Activated CD8-positive, alpha-beta T cell treated with anti-CD3 and anti-CD28 coated beads for 36 hours (primary cell): ENCODE measurements at places on chromosomes 1 and 21. TPM values are rescaled to one million over a fixed set of nuclear protein-coding genes. Genes with fewer than 3 reads are reported as not detected.

- no peak overlapping the region for H3K27ac ChIP-seq
- H3K4me3 ChIP-seq = no peak overlapping the region
- peaks cover 2% of the 10 kb centered on the region for H3K27me3 ChIP-seq
Measured at GRCh38 chr1:177200290-177200689, 29.5 kb downstream of the BRINP2 start.

DNA sequence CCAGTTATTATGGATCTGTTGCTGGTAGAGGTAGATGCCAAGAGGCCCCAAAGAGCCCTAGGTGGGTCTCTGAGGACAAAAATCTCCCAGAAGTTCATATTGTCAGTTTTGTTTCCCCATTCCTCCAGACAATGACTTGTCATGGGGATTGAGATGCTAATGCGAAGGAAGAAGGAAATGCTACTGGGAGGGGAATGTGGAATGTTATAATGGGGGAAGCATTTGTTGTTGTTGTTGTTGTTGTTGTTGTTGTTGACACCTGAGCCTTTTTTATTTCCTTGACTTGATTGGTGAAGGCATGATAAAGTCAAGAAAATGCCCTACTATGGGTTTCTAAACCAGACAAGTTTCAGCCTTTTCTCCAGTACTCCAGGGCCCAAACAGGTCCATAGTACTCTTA lies 108.9 kb downstream of the BEND5 start:
- H3K27ac ChIP-seq = no peak overlapping the region
- no peaks in the 10 kb centered on the region for H3K36me3 ChIP-seq
- DNase-seq = no peak

- DNase-seq = no peak
- no peaks in the 10 kb centered on the region for H3K36me3 ChIP-seq
- no peak overlapping the region for H3K4me3 ChIP-seq
- H3K27me3 ChIP-seq = no peaks in the 10 kb centered on the region
- no peak overlapping the region for H3K27ac ChIP-seq
- no peaks in the 10 kb centered on the region for H3K4me1 ChIP-seq
Measured at GRCh38 chr1:81703391-81703755, 97.4 kb upstream of the ADGRL2 start.

KRTAP11-1 gene
- not detected for total RNA-seq

ARHGEF10L gene
- total RNA-seq = not detected

DNA sequence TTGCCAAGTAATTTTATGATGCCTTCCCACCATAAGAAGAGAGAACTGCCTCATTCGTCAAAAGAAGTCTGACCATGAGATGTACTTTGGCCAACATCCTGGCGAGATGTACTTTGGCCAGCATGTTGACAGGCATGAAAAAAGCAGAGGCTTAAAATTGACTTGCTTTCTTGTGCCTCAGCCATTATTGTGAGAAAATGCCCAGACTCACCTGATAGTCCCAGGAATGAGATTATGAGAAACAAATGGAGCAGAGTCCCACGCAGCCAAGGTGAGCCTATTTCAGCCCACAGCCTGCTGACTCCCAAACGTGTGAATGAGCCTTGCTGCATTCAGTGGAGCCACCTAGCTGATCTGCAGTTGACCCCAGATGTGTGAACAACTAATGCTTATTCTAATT lies 43.5 kb upstream of the ZNF644 start:
- H3K4me1 ChIP-seq = no peaks in the 10 kb centered on the region
- DNase-seq = no peak
- H3K36me3 ChIP-seq = no peaks in the 10 kb centered on the region
- no peak overlapping the region for H3K27ac ChIP-seq
- H3K4me3 ChIP-seq = no peak overlapping the region

DNA sequence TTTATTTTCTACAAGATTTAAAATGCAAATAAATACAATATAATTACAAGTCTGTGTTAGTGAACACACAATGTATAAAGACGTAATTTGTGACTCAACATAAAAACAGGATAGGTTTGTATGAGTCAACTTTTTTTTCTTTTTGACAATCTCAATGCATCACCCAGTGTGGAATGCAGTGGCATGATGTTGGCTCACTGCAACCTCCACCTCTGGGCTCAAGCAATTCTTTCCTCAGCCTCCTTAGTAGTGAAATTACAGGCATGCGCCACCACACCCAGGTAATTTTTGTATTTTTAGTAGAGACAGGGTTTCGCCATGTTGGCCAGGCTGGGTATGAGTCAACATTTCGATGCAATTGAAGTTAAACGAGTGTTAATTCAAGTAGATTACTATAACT lies 5.9 kb upstream of the SPRR2E start:
- H3K4me1 ChIP-seq = no peaks in the 10 kb centered on the region
- no peak overlapping the region for H3K4me3 ChIP-seq
- H3K27ac ChIP-seq = no peak overlapping the region
- DNase-seq = no peak
- H3K36me3 ChIP-seq = no peaks in the 10 kb centered on the region

DNA sequence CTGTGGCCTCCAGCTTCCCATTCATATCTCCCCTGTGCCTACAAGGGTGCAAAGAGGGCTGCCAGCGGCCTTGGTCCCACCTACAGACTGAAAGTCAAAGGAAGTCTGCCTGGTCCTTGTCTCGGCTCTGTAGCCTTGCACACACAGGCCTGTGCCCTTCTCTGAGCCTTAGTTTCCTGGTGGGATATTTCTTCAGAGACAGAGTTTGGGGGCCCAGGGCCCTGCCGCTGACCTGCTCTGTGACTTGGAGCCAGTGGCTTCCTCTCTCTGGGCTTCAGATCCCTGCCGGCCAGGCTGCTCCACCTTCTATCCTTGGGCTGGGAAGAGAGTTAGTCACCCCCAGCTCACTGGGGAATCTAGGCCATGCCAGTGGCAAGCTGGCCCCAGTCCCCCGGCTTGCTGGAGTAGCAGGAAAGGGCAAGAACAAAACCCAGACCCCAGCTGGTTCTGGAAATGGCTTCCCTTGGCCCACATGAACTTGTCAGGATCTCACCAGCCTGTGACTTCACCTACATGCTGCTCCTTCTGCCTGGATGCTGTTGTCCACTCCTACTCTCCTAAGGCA lies 1.0 kb upstream of the TMEM61 start:
- H3K36me3 ChIP-seq = no peaks in the 10 kb centered on the region
- peaks cover 28% of the 10 kb centered on the region for H3K27me3 ChIP-seq
- no peak overlapping the region for H3K4me3 ChIP-seq
- H3K27ac ChIP-seq = no peak overlapping the region
- no peak for DNase-seq

TNFAIP8L2 gene
- total RNA-seq = 16.1 TPM

DNA sequence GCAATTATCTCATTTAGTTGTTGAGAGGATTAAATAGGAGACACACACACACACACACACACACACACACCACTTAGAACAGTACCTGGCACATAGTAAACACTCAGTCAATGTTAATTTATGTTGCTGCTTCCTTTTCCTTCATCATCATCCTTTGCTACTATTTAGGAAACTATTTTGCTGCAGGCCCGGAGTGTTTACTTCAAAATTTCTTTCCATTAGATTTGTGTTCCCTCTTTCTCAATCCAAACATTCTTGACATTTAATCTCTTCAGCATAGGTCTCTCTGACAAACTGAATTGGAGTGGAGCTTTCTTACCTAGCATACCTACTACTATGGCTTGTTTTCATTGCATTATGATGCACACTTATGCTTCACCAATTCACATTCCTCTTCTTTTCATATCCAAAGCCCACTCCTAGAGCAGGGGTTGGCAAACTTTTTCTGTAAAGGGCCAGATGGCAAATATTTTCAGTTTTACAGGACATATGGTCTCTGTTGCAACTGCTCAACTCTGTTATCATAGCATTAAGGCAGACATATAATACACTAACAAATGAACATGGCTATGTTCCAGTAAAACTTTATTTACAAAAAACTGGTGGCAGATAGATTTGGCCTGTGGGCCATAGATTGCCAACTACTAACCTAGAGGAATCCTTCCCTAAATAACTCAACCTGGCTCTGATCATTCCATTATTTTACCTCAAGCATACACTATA lies 49.5 kb downstream of the SCMH1 start:
- no peak overlapping the region for H3K4me3 ChIP-seq
- H3K27ac ChIP-seq = no peak overlapping the region
- peaks cover 4% of the 10 kb centered on the region for H3K36me3 ChIP-seq
- no peaks in the 10 kb centered on the region for H3K4me1 ChIP-seq

CNR2 gene
- 0.25 TPM for total RNA-seq

SIPA1L2 gene
- 1.7 TPM for total RNA-seq

GRCh38 chr1:49824261-49824660 lies 199.5 kb downstream of the AGBL4 start:
- H3K27me3 ChIP-seq = no peaks in the 10 kb centered on the region
- no peak overlapping the region for H3K4me3 ChIP-seq
- H3K27ac ChIP-seq = no peak overlapping the region
- H3K4me1 ChIP-seq = no peaks in the 10 kb centered on the region

GRCh38 chr1:163706915-163707314 lies 385.2 kb downstream of the NUF2 start:
- no peak for DNase-seq
- H3K4me3 ChIP-seq = no peak overlapping the region
- H3K27ac ChIP-seq = no peak overlapping the region
- no peaks in the 10 kb centered on the region for H3K27me3 ChIP-seq

DNA sequence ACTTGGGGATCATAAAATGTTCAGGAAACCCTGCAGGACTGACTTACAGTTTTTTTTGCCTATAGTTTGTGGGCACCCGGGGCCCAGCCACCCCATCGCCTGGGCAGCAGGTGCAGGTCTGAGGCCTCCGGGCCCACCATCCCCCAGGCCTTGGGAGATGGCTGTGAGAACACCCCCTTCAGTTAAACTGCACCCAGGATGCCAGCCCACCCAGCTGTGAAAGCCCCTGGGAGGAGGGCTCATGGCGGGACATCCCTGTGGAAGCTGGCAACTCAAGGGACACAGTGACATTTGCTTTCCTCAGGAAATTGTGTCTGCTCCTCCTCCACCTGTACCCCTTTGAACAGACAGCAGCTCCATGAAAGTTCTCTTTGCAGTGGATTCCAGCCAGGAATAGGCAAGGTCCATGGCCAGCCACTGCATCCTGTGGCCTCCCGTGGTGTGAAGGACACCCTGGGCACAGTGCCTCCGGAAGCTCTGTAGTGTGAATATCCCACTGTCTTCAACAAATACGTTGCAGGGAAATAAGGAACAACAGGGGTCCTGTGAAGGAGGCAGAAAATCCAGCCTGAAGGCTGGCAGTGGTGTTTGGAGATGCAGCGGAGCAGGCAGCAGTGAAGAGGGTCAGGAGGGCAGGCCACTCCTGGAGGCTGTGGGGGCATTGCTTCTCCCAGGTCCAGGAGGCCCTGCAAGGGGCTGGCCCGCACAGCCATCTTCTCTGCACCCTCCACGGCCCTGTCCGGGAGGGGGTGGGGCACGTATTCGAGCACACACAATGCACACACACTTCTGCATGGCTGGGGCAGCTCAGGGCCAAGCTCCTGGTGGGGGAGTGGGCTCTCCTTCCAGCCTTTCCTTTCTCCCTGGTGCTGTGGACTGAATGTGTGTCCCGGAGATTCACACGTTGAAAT lies 2.1 kb upstream of the OBSCN start:
- no peak overlapping the region for H3K27ac ChIP-seq
- H3K4me3 ChIP-seq = no peak overlapping the region
- H3K4me1 ChIP-seq = no peaks in the 10 kb centered on the region
- peaks cover 5% of the 10 kb centered on the region for H3K27me3 ChIP-seq

FCRL5 gene
- total RNA-seq = not detected

DNA sequence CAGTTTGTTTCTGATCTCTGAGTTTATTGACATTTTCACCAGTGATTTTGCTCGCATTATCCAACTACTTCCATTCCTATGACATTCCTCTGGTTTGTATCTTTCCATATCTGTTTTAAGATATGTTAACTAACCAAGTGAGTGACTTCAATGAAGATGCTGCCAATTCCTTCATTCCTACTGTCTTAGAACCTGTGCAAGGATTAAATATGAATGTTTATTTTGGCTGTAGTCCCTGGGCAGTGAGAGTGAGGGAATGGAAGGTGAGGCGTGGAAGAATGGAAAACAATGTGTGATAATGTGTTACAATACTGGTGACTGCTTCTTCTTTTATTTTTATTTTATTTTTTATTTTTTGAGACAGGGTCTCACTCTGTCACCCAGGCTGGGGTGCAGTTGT lies 183.0 kb downstream of the SDCCAG8 start:
- no peak for DNase-seq
- no peak overlapping the region for H3K27ac ChIP-seq
- no peaks in the 10 kb centered on the region for H3K4me1 ChIP-seq
- H3K36me3 ChIP-seq = no peaks in the 10 kb centered on the region

GRCh38 chr1:34786521-34787325 lies 5.7 kb downstream of the GJB3 start:
- H3K27ac ChIP-seq = no peak overlapping the region
- H3K36me3 ChIP-seq = no peaks in the 10 kb centered on the region
- H3K27me3 ChIP-seq = peaks cover 42% of the 10 kb centered on the region
- H3K4me3 ChIP-seq = no peak overlapping the region
- H3K4me1 ChIP-seq = peaks cover 6% of the 10 kb centered on the region

- no peak for DNase-seq
- no peak overlapping the region for H3K4me3 ChIP-seq
- H3K27me3 ChIP-seq = peaks cover 13% of the 10 kb centered on the region
- H3K4me1 ChIP-seq = peaks cover 7% of the 10 kb centered on the region
- no peak overlapping the region for H3K27ac ChIP-seq
Measured at GRCh38 chr21:34354836-34355235, 9.0 kb upstream of the KCNE2 start.

- peaks cover 28% of the 10 kb centered on the region for H3K27me3 ChIP-seq
- H3K4me1 ChIP-seq = no peaks in the 10 kb centered on the region
- H3K27ac ChIP-seq = no peak overlapping the region
- no peak for DNase-seq
- H3K36me3 ChIP-seq = no peaks in the 10 kb centered on the region
Measured at GRCh38 chr1:230459465-230459864, 33.3 kb upstream of the PGBD5 start.

CRYZL1 gene
- 30.1 TPM for total RNA-seq

- DNase-seq = no peak
- H3K4me1 ChIP-seq = no peaks in the 10 kb centered on the region
- H3K27ac ChIP-seq = no peak overlapping the region
- no peaks in the 10 kb centered on the region for H3K36me3 ChIP-seq
Measured at GRCh38 chr1:71599306-71599705, 518.5 kb upstream of the ZRANB2 start.

GRCh38 chr1:61436491-61437120 lies 288.3 kb downstream of the TM2D1 start:
- H3K27me3 ChIP-seq = no peaks in the 10 kb centered on the region
- H3K36me3 ChIP-seq = no peaks in the 10 kb centered on the region
- H3K4me3 ChIP-seq = no peak overlapping the region

DNA sequence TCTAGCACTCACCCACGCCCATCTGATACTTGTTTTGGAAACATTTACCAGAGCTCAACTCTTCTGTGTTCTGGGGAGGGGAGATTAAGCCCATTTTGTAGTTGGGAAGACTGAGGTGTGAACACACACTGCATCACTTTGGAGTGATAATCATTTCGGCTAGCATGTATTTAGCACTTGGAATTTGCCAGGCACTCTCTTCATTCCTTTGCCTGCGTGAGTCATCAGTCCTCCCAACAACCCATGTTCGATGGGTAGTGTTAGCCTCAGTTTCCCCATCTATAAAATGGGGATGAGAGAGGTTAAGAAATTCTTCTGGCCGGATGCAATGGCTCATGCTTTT lies 182.8 kb upstream of the TMEM51 start:
- H3K4me3 ChIP-seq = no peak overlapping the region
- DNase-seq = no peak
